Renal cortex interstitium (tissue), 15 donors: ENCODE measurements at places on chromosomes 4 and X. TPM values are rescaled to one million over a fixed set of nuclear protein-coding genes. Genes with fewer than 3 reads are reported as not detected.

STK26 gene
- polyA plus RNA-seq, result 12.4 TPM

HDX gene
- polyA plus RNA-seq, result 8.2 TPM

ZCCHC12 gene
- 1.1 TPM for polyA plus RNA-seq

AR gene
- 3.3 TPM for polyA plus RNA-seq

KIAA1210 gene
- 1.7 TPM for polyA plus RNA-seq

MAGEE1 gene
- polyA plus RNA-seq, result 6.8 TPM
